Gastrocnemius medialis (tissue), 4 donors: ENCODE measurements at places on chromosomes 1 and 21. TPM values are rescaled to one million over a fixed set of nuclear protein-coding genes. Genes with fewer than 3 reads are reported as not detected.
A peak's percentile ranks its signal among the peaks of the same experiment; 100 is the strongest.

DNA sequence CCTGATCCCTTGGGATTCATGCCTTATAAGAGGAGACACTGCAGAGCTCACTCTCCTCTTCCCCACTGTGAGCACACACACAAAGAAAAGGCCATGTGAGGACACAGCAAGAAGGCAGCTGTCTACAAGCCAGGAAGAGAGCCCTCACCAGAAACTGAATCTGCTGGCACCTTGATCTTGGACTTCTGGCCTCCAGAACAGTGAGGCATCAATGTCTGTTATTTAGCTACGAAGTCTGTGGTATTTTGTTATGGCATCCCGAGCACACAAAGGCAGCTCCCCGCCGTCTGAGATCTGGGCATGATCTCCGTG, 47.1 kb upstream of the RPL11 start:
- no peak for DNase-seq

DNA sequence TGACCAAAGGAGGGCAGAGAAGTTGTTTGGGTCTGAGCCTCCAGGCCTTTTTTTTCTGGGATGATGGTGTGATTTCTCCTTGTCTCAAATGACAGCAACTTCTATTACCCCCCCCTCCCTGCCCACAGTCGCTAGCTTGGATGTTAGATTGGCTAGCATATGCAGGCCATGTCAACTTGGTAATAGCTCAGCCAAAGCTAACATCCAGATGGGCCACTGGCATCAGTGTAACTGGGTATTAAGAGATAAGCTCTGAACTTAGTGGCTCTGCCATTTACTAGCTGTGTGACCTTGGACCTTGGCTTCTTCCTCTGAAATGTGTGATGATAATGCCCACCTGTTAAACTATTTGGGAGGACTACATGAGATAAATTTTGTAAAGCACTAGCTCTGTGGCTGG, 86.9 kb upstream of the TSPAN2 start:
- no peak for DNase-seq

- no peak for DNase-seq
Measured at GRCh38 chr1:173870252-173871075, 2.3 kb downstream of the ZBTB37 start.

Gene NBPF4
- not detected for total RNA-seq

GRCh38 chr21:29114765-29115500, 15.5 kb upstream of the MAP3K7CL start:
- no peak for DNase-seq

Gene USH2A
- total RNA-seq = not detected

DNA sequence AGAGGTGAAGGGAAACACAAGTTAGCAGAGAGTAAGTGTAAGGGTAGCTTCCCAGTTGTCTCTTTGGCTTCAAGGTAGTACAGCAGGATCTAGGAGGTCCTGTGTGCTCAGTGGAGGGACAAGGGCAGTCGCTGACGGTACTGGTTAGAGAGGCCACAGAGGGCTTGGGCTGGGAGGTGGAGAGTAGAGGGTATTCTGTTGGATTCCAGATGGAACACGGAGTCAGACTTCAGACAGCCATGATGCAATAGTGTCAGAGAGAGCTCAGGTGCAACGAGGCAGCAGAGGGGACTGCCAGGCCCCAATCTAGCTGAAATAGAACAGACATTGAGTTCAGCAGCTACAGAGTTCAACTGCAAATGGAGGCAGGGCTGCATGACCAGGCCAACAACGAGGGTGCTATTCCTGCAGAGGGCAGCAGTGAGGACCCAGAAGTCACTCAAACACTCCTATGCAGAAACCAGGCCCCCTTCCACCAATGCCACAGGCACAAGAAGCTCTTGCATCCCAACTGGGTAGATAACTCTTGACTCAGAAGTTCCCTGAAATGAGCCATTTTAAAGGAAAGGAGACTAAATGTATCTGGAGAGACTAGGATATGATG, 325.0 kb upstream of the ESRRG start:
- DNase-seq = no peak

Gene MARK1
- 1.3 TPM for total RNA-seq

Gene FNDC5
- 101 TPM for total RNA-seq

DNA sequence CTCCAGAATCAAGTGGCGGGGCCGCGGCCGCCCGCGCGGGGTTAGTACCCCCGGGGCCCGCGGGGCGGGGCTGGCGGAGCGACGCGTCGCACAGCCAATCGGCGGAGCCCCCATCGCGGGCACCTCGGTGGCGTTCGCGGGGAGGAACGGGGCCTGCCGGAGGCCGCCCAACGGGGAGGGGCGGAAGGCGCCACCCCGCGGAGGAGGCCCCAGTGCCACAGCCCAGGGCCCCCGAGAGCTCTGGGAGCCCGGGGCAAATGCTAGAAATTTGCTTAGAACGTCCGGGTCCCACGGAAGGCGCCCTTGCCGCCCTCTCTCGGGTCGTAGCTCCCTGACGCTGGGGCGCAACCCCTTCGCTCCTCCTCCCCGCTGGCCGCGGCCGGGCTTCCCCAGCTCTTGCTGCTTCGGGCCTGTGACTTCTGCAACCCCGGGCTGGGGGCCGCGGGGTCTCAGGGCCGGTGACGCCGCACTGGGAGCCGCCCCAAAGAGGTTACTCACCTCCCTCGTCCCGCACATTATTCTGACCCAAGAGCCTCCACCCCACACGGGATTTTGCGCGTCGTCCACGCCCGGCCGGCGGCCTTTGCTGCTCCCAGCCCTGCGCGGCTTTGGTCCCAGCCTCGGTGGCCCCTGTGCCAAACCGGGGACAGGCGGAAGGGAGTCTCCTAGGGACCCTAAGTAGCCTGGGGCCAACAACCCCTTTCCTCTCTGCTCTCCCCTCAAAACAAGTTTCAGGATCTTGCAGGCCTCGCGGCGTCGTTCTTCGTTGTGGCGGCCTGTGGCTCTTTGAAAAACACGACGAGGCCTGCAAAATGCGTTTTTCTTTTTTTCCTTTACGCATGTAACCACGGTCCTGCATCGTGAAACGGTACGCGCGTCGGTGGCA, at the start of gene RUNX3:
Gene RUNX3 (minus strand): TSS at position 17 of the 886 bp plus-strand sequence. CDS start 408 bp downstream, outside the sequence.
- peak; percentile 22 for DNase-seq

DNA sequence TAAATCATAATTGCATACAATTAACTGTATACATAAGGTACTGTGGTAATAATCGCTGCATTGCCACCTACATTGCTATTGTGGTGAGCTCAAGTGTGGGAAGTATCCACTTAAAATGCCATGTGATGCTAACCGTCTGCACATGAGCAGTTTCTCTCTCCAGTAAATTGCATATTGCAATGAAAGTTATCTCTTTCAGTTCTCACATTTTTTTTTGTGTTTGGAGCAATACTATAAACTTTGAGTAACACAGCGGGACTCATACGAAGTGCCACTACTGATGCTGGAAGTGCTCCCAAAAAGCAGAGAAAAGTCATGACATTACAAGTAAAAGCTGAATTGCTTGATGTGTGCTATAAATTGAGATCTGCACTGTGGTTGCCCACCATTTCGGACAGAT, 38.5 kb downstream of the DISC1 start:
- DNase-seq = no peak

Gene ADAMTS4
- total RNA-seq = 12.4 TPM

- no peak for DNase-seq
Measured at GRCh38 chr21:42219606-42220137, 732 bp downstream of the ABCG1 start.

- no peak for DNase-seq
Measured at GRCh38 chr1:31640964-31641363, 3.7 kb downstream of the PEF1 start.

Gene ASCL5
- total RNA-seq = not detected

GRCh38 chr21:45833414-45833813, 148.2 kb upstream of the COL6A1 start:
- DNase-seq = no peak
